ENCODE measurements at places on chromosomes 6 and 20.

- DNase-seq = no peak
Measured at GRCh38 chr20:13139459-13140150, 81.5 kb upstream of the ISM1 start.

DNA sequence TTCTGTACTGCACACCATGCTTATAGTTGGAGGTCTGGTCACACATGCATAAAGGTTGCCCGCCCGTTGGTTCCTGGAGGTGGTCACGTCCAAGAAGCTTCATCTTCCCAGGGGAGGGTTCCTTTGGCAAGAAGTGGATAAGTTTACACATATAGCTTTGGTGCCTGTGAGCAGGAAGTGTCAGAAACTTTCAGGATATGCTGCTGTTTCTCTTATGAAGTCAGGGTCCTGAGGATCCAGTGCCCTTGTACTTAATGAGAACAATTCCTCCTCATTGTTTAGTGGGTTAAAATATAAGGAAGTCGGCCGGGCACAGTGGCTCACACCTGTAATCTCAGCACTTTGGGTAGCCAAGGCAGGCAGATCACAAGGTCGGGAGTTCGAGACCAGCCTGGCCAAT lies 115.5 kb upstream of the DUSP22 start:
- DNase-seq = no peak

GRCh38 chr20:11814267-11814666 lies 103.4 kb upstream of the BTBD3 start:
- no peak for DNase-seq

GRCh38 chr20:43984587-43984986 lies 69.9 kb downstream of the TOX2 start:
- DNase-seq = no peak

GRCh38 chr20:46581391-46581790 lies 30.9 kb upstream of the OCSTAMP start:
- DNase-seq = no peak

All from CD4-positive, alpha-beta T cell treated with Interleukin-1 beta for 1 hour (primary cell).